ELF-1 (cell line): ENCODE measurements at places on chromosomes 6 and 20.

DNA sequence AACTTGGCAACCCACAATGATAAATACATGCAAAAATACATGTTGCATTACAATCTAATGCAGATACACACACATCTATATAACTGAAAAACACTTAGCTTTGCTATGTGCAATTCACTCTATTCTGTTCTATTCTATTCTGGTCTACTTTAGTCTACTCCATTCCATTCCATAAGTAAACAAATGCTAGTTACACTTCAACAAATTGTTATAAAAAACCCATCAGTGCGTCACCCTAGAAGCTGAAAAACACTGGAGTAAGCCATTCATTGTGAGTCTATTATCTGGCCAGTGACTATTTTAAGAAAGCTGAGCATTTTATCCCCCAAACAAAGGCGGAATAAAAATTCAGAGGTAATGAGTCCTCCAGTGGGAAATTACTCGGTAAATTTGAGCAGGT, 315.7 kb upstream of the EPHA7 start:
- DNase-seq = no peak

DNA sequence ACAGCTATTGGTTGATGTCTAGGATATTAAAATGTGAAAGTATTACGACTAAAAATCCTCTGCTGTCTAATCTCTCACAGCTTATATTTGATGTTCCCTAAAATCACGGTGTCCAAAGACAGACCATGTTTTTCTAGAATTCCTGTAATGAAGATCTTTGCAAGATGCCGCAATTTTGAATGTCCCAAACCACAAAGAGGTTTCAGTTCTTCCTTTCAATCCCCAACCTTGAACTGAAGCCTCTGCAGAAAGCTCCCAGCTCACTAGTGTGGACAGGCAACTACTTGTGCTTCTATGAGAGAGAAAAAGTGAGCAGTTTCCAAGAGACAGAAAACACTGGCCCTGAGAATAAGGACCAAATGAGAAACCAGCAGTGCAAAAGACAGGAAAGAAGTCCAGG, 370.1 kb downstream of the FOXA2 start:
- DNase-seq = no peak

DNA sequence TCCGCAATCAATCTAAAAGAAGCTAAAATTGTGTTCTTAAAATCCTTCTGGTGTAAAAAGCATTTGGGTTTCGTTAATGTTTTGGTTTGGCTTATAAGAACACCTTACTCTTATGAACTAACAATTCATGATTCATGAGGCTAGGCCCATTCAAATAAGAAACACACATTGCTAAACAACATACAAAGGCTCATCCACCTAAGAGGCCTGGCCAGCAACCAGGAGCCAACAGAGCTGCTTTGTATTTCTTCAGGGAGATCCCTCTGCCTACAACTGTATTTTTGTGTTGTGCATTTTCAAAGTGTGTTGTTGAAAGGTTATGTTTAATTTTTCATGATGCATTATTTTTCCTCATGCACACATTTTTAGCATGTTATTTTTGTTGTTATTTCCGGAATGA, 98.6 kb downstream of the PTPRK start:
- DNase-seq = no peak

DNA sequence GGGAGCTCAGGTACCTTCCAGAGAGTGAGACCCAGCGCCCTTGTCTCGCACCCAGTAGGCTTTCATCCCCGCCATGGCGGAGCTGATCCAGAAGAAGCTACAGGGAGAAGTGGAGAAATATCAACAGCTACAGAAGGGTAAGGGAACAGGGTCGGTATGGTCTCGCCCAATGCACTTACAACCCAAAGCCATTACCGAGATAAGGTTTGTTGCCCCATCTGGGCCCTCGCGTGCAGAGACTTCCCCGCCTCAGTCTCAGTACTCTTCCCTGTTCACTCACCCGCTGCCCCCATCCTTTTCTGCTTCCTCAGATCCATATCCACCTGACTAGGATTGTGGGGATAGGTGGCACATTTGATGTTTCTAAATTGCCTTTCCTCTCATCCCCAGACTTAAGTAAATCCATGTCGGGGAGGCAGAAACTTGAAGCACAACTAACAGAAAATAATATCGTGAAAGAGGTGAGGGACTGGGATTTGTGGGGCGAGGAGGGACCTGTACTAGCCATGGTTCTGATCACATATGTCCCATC, 449 bp downstream of the PFDN6 start:
- DNase-seq = no peak
